ENCODE measurements at places on chromosomes 4 and X.
A peak's percentile ranks its signal among the peaks of the same experiment; 100 is the strongest.

GRCh38 chrX:115968436-115969252, 201.9 kb upstream of the AGTR2 start:
- DNase-seq = no peak

- no peak for DNase-seq
Measured at GRCh38 chr4:23163647-23164436, 471.1 kb downstream of the GBA3 start.

DNA sequence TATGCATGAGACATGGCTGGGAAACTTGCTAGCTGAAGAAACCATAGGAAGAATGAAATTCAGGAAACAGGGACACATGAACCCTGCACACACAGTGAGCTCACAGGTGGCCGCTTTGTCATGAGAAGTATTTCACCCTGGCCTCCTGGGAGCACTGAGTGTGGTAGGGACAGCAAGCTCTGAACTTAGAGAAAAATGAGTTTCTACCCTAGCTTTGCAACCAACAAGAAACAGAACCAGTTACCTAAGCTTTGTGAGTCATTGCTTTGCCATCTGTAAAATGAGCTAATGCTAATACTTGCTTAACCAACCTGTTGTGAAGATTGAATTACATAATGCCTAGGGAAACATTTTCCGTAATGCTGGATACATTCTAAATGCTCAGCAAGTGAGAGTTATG, 206.6 kb upstream of the HS3ST1 start:
- no peak for DNase-seq

GRCh38 chr4:37935026-37935425, 25.2 kb upstream of the PTTG2 start:
- DNase-seq = no peak

DNA sequence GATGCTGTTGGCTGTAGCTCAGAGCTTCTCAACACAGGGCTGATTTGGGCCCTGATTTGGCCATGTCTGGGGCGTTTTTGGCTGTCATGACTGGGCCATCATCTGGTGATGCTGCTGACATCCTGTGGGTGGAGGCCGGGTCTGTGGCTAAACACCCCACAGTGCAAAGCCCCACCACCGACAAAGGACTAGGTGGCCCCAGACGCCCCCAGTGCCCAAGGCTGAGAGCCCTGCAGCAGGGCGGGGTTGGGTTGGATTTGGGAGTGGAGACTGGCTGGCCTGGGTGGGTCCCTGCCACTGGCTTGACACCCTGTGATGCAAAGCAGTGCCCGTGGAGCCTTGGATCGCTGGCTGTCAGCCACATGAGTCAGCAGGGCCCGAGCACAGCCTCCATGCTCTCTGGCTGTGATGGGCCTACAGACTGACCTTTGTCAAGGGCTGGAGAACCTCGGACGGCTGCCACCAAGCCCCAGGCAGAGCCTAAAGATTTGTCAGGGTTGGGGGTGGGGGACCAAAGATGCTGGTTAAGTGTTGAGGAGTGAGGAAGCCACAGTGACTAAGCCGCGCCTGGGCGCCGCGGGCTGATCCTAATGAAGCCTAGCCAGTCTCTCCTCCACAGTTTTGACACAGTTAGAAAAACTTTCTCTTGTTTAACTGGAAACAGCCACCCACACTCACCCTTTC, 28.3 kb downstream of the CYTL1 start:
- no peak for DNase-seq

- DNase-seq = no peak
Measured at GRCh38 chrX:17414839-17415238, 39.8 kb downstream of the NHS start.

DNA sequence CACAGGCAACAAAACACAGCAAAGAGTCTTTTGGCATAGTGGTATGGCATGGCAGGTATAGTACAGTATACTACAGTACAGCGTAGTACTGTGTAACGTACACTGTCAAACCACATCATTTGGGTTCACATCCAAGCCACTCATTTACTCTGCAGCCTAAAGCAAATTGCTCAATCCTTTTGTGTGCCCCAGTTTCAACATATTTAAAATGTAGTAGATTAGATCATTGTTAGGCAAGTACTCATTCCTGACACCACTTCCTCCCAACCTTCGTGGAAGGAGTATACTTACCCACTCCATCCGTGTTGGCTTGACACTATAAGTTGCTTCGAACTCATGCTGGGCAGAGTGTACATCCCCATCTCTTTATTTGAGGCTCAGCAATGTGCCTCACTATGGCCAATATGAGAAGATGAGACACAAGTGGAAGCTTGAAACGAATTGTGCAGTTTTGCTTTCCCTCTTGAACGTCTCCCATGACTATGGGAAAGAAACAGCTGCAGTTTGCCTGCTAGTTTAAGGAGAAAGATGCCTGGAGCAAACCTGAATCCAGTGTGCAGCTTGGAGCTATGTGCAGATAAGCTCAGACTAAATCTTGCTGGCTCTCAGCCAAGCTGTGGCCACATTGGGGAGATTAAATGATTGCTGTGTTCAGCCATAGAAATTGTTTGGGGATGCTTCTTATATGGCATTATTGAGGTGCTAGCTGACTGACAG, 85.7 kb upstream of the TBL1X start:
- DNase-seq = peak; percentile 6

DNA sequence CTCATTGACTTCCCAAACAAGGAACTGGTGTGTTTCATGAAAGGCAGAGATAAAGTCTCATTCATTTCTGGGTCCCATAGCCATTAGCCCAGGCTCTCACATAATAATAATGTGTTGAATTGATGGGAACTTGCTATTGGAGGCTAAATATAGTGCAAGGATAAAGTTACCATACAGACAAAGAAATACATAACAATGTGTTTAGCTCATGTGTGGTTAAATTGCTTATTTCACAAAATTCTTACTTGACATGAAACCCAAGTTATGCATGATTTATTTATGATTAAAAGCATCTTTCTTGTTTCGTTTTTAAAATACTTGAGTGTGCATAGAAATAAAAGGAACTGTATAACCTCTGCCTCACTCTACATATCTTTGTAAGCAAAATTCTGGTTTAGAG, 37.3 kb upstream of the LPAR4 start:
- DNase-seq = no peak

DNA sequence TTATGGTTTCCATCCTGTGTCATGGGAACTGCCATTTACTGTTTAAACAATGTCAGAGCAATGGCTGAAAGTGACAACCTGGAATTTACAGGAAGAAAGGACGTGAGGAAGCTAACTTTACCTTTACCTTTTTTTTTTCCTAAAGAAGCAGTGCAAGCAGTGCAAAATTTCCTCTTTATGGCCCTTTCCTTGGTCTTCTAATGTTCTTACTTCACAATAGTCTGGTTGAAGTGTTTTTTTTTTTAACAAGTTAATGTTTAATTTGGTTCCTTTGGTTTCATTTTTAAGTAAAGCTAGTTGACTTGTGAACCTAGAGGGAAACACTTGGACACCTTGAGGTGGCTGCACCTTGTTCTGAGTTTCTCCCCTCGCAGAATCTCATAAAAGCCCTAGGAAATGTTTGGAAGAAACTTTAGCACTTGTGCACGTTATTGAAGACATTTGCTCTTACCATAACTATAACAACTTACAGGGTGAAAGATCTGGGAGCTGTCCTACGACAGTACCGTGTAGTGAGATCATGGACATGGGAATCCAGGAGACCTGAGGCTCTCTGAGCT, 1.8 kb downstream of the SGMS2 start:
- no peak for DNase-seq

- peak; percentile 64 for DNase-seq
Measured at GRCh38 chr4:7070729-7071511, 3.1 kb upstream of the GRPEL1 start.

DNA sequence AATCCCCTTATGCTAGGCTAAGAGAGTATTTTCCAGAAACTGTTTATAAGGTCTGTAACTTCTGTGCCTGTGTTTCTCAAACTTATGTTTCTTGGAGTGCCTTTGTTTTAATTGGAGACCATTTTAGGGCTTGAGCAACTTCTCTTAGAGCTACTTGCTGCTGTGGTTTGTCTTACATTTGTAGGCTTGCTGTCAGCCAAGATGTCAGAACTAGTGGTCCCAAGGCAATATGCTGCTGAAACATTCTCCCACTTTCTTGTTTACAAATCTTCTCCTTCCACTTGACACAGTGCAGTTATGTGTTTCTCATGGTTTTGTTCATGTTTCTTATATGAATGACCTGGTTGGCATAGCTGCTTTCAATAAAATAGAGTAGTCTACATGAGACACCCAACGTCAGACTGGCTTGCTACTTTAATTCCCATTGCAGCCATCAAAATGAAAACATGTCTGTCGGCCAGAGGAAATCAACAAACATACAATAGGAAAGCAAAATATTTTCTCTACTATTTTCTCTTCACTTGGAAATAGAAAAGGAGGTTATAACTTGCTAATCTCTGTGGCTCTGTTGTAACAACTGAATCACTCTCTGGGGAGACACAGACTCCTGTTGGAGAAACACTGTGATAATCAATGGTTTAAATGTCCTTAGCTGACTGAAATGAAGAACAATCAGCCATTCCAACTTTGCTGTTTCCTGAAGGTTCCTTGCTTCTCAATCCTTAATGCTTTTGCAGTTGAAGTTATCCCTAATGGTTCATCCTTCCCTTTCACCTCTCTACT, 426.4 kb downstream of the PDGFC start:
- no peak for DNase-seq

DNA sequence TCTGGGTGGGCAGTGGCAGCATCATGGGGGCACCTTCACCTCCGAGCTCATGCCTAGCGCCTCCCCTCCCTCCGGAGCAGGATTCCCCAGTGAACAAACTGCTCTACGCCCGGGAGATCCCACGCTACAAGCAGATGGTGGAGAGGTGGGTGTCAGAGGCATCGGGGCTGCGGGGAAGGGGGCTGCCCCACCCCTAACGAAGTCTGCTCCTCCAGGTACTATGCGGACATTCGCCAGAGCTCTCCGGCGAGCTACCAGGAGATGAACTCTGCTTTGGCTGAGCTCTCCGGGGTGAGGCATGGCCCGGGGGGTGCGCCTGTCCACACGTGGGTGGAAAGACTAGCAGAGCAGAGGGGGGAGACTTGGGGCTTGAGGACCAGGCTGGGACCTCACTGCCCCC, 2.7 kb upstream of the SRPK3 start:
- no peak for DNase-seq

DNA sequence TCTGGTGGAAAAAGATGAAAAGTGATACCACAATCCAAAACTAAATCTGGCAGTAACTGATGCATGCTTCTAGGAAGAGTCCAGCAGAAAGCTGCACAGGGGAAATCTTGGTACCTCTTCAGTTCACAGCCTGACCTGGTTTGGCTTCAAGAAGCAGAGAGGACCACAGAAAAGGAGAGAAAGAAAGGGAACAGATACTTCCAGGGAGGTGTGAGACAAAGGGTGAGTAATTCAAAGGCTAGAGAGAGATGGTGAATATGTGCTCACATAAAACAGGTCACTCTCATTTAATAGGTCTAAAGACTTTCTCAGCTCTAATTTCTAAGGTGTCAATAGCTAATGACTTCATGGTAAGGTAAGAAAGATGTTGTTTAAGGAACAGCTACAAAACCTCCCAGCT, 11.2 kb downstream of the FGFBP2 start:
- DNase-seq = no peak

DNA sequence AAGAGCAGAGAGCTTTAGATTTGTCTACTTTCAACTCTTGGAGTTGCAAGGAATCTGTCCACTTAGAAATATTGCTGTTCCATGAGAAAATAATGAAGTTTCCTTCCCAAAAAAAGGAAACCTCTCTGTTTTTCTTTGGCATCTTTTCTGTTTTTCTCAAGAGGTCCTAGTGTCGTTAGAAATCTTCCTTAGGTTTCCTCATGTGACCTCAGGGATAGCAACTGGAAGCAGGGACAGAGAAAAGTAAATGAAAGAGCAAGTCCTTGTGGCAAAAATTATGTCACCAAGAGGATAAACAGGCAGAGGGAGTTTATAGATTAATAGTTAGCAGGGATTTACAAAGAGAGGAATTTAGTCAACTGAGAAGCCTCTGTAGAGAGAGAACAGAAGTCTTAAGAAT, 478.4 kb upstream of the ADGRL3 start:
- DNase-seq = no peak

DNA sequence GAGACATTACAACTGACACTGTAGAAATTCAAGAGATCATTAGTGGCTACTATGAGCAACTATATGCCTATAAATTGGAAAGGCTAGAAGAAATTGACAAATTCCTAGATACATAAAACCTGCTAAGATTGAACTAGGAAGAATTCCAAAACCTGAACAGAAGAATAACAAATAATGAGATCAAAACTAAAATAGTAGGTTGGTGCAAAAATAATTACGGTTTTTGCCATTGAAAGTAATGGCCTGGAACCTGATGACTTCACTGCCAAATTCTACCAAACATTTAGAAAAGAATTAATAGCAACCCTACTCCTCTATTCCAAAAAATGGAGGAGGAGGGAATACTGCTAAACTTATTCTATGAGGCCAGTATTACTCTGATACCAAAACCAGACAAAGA, 824.9 kb downstream of the KLHL13 start:
- DNase-seq = no peak

- DNase-seq = no peak
Measured at GRCh38 chr4:113347245-113347644, 297.8 kb downstream of the ANK2 start.

DNA sequence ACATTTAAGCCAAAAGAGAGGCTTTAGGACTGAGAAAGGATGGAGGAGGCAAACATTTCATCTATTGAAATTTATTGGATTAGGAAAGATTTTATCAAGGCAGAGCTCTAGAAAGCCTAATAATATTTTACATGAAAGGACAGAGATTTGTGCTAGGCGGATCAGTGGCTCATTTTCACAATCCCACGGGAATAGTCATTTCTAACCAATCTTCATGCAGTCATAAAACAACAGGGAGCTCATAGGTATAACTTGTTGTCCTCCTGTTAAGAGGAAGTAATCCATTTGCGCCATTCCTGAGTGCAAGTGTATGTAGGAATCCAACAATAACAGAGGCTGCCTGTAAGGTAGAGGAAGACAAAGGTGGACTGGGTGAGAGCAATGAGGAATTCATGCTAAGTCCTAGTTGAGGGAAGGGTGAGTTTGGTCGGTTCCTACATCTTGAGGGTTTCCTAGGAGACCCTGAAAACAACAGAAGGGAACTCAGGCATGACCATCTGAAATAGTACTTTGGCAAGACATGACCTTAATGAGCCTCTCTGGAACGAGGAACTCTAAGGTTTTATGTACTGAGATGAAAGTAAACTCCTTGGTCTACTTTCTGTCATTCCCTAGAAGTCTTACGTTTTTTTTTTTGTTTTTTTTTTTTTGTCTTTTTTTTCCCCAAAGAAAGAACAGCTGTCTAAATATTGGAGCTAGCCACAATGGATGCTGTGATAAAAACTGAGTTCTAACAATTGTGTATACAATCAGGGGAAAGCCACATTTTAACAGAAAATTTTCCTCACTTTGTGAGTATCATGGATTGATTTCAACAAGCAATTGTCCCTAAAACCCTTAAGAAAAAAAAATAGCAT, 89.7 kb downstream of the GEMIN8 start:
- DNase-seq = no peak

DNA sequence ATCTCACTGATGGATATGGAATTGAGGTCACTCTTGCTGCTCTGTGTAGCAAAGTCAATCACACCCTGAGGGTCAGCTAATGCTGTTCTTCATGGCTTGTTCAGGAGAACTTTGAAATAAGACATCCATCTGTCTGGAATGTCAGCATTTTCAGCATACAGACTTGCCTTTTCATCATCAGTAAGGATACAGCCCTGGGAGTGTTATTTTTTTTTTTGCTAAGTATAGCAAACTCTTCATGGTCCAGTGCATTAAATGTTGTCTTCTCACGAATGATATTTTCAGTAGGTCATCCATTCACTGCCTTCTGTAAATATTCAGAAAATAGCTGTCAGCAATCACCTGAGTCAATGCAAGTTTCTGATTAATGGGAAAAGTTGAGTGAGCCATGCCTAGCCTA, 268.8 kb upstream of the SMIM31 start:
- no peak for DNase-seq
